ENCODE measurements at places on chromosomes 1 and 21.

DNA sequence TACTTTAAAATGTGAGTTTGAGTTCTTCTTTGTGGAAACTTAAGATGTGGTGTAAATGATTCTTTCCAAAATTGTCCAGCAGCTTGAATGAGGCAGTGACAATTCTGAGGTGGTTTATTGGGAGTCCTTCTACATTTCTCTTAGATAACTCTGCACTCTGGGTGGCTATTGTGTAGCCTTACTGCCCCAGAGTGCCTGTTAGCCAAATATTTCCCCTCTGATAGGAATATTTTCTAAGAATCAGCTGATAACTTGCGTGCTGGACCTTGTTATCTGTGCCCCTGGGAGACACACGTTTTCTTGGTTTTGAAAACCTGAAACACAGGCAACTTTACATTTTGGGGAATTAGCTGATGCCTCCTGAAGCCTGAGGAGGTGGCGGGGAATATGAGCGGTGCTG is 91.6 kb downstream of the CD247 start:
- DNase-seq: no peak

- no peak for DNase-seq
These were observed 11.1 kb downstream of the AMY2B start for GRCh38 chr1:103582464-103582863.

DNA sequence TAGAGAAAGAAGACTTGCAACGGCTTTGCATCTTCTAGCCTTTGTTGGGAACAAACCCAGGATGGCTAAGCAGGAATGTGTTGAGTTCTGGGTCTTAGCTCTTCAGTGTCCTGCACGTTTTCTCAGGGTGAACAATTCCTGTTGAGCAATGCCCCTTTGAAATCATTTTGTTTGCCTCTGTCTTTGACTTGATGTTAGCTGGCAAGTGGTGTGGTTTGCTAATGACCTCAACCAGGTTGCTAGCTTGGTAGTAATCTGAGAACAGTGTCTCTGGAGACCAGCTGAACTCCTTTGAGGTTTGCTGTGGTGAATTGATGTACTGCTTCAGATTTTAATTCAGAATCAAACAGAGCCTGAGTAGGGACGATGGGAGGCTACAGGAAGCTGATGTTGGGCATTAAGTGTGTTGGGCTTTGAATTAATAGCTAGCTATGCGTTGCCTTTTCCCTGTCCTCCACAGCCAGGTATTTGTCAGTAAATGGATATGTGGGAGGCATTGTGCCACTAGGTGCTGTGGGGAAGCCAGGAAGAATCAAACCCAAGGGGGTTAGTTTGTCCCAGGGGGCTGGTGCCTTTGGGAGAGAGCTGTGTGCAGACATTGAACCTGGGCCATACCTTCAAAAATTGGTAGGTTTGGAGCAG is 23.3 kb upstream of the SRSF10 start:
- DNase-seq: no peak

DNA sequence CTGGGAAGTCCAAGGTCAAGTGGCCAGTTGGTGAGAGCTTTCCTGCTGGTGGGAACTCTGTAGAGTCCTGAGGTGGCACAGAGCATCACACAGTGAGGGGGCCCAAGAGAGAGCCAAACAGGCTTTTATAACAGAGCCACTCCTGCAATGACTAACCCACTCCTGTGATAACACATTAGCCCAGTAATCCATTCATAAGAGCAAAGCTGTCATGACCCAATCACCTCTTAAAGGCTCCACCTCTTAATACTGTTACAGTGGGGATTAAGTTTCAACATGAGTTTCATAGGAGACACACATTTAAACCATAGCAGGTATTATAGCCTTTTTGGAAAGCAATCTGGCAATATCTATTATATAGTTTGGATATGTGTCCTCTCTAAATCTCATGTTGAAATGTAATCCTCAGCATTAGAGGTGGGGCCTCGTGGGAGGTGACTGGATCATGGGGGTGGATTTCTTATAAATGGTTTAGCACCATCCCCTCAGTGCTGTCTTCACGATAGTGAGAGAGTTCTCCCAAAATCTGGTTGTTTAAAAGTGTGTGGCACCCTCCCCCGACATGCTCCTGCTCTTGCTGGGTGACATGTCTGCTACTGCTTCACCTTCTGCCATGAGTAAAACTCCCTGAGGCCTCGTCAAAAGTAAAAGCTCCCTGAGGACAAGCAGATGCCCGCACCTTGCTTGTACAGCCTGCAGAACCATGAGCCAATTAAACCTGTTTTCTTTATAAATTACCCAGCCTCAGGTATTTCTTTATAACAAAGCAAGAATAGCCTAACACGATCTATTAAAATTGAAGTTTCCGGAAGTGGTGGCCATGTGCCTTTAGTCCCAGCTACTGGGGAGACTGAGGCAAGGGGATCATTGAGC is 64.5 kb downstream of the CD58 start:
- DNase-seq: no peak

DNA sequence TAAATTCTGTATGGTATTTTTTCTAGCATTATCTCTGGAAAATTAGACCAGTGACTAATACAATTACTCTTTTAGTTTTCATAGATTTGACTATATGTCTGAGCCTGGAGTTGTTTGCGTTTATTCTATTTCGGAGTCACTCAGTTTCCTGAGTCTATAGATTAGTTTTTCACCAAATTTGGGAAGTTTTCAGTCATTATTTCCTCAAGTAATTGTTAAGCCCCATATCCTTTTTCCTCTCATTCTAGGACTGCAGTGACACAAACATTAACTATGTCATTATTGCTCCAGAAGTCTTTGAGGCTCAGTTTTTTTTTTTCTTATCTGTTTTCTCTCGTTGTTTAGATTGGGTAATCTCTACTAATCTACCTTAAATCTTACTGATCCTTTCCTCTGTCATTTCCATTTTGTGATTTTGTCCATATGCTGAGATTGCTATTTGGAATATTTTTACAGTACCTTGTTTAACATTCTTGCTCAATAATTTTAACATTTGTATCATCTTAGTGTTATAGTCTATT is 886.2 kb downstream of the LTN1 start:
- no peak for DNase-seq

GRCh38 chr1:235864931-235865525 is 1.7 kb downstream of the LYST start:
- no peak for DNase-seq

- DNase-seq: no peak
These were observed 308.9 kb upstream of the LRRC7 start for GRCh38 chr1:69258842-69259241.

- DNase-seq: no peak
These were observed 3.2 kb downstream of the ANXA9 start for GRCh38 chr1:150985179-150985825.

DNA sequence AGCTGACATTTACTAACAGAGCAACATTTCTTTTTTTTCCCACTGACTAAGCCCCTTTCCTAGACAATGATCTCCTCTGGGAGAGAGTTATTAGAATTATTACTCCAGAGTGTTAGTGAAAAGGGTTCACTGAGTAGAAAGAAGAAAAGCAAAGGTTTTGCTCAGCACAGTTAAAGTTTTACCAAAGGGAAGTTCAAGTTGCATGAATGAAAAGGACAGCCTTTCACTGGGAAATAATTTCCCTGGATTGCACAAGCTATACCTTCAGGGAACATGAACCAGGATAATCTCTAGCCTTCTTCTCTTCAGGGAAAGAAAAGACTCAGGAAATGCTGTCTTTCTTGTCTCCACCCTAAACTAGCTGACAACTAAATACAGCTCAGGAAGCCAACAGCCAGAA is 71.4 kb upstream of the ESRRG start:
- no peak for DNase-seq

DNA sequence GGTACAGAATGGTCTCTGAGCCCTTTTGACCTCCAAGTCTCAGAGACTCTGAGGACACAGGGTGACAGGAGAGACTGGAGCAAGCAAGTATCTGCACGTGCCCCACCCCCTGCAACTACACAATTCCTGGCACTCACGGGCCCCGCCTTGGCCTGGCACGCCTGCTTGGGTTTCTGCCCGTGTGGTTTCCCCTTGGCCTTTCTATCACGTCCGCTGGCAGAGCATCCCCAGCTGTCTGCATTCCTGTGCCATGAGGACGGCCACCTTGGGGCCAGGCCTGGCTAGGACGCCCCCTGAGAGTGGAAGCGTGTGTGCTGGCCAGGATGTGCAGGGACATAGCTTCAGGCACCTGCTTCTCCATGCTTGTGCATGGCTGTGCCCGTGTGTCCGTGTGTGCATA is 14.3 kb upstream of the EDN2 start:
- no peak for DNase-seq

All from stimulated activated CD4-positive, alpha-beta T cell treated with anti-CD3 and anti-CD28 coated beads, Interleukin-12 subunit alpha, Interleukin-12 subunit beta, amount 100 ng/mL, for 4 hours (primary cell).